BJ (cell line): ENCODE measurements at places on chromosomes 7 and 10. TPM values are rescaled to one million over a fixed set of nuclear protein-coding genes. Genes with fewer than 3 reads are reported as not detected.

DNA sequence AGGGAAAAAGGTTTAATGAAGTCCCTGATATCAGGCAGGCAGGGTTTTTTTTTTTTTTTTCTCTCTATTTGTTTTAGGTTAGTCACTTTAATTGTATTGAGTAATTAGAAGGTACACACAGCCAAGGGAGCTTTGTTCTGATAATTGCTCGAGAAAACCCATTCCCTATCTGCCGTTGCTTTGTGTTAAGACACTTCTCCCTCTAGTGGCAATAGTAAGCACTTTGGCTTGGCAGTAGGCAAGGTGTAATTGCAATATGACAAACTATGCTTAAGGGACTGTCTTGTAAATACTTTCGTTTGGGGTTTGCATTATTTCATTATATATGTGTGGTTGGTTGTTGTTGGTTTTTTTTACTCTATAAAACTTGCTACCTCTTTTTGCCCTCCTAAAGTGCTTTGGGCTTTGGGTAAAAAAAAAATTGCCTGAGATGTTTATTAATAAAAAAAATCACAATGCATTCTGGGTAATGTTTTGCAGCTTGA lies 113.4 kb downstream of the BTRC start:
- peak; percentile 26 for DNase-seq

GRCh38 chr10:44581996-44582395 lies 197.1 kb upstream of the CXCL12 start:
- peak; percentile 25 for DNase-seq

DNA sequence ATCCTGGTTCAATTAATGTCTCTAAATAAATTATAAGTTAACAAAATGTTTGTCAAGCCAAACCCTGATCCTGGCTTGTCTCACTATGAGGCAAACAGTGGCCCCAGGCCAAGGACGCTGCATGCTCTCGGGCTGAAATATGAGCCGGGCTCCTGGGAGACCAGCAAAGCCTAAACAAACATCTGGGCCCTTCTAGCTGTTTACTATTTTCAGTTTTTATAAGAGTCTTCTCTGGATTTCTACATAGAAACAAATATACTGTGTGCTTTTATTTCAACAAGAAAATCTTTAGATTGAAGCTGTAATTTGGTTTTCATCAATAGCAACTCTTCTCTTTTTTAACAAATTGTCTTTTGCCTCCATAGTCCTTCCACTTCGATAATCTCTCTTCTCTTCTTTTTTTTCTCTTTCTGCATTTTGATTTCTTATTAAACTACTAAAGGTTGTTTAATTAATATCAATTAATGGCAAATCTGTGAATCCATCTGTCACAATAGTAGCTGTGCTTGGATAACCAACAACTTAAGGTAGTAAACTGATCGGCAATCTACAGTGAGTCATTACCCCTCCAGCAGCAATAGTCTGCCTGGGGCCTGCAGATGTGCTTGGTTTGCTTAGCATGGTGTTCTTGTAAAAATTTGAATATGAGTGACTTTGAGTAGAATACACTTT lies 83.3 kb upstream of the DNAJC1 start:
- peak; percentile 28 for DNase-seq

Gene ZNF248
- 3.4 and 5.8 TPM in 2 replicates for polyA plus RNA-seq

Gene MMP21
- polyA plus RNA-seq = not detected in 2 replicates
